ENCODE measurements at places on chromosomes 11 and 22. TPM values are rescaled to one million over a fixed set of nuclear protein-coding genes. Genes with fewer than 3 reads are reported as not detected.

Gene LRRN4CL
- 0.12 TPM for total RNA-seq

Gene IGLL1
- not detected for total RNA-seq

Gene SCN4B
- total RNA-seq: not detected

Gene LRRC32
- 0.07 TPM for total RNA-seq

Gene C11orf98
- 140 TPM for total RNA-seq

Gene CCDC85B
- 30.0 TPM for total RNA-seq

Gene MRGPRE
- not detected for total RNA-seq

Gene OVOL1
- total RNA-seq: 0.08 TPM

Gene MS4A2
- not detected for total RNA-seq

Gene TBCEL
- 6.3 TPM for total RNA-seq

Gene UCP2
- 85.2 TPM for total RNA-seq

Gene SMCO4
- total RNA-seq: 26.5 TPM

Gene SHISAL1
- 4.1 TPM for total RNA-seq

Gene PHF21B
- 0.61 TPM for total RNA-seq

Gene OR52I1
- not detected for total RNA-seq

Gene CD3D
- not detected for total RNA-seq

Gene RFPL1
- total RNA-seq: not detected

Gene SLC5A4
- total RNA-seq: not detected

Gene OR8D1
- not detected for total RNA-seq

Gene EPS8L2
- total RNA-seq: 114 TPM

Gene BACE1-AS
- 2.1 TPM for total RNA-seq

Gene OR5F1
- not detected for total RNA-seq

Gene BTBD18
- not detected for total RNA-seq

Gene NXF1
- total RNA-seq: 50.5 TPM

Gene TBX10
- total RNA-seq: not detected

Gene LZTR1
- total RNA-seq: 19.1 TPM

Gene SLC37A2
- 0.06 TPM for total RNA-seq

Gene HEPHL1
- total RNA-seq: not detected

Gene NDUFS3
- 132 TPM for total RNA-seq
